ENCODE measurements at places on chromosomes 3 and 15. TPM values are rescaled to one million over a fixed set of nuclear protein-coding genes. Genes with fewer than 3 reads are reported as not detected.

The P2RY1 gene
- 8.8 TPM for total RNA-seq

The TNIK gene
- total RNA-seq = 9.3 TPM

The GOLGA8S gene
- not detected for total RNA-seq

The GXYLT2 gene
- 29.0 TPM for total RNA-seq

The CYP1A2 gene
- not detected for total RNA-seq

The ERICH6 gene
- total RNA-seq = 0.48 TPM

The MOBP gene
- not detected for total RNA-seq

The CCNB2 gene
- 36.6 TPM for total RNA-seq

The SPINK8 gene
- total RNA-seq = not detected

The AHSG gene
- total RNA-seq = not detected

The MTFMT gene
- 38.9 TPM for total RNA-seq

The WDR93 gene
- total RNA-seq = under 0.01 TPM

The EPHA3 gene
- 0.78 TPM for total RNA-seq

The DOCK3 gene
- total RNA-seq = under 0.01 TPM

The PLCL2 gene
- total RNA-seq = 3.6 TPM

The LEKR1 gene
- total RNA-seq = 0.24 TPM

The C3orf62 gene
- 1.5 TPM for total RNA-seq
